Stimulated activated CD4-positive, alpha-beta T cell treated with anti-CD3 and anti-CD28 coated beads, Interleukin-1b, Interleukin-23, amount 100 ng/mL, for 1 hour (primary cell): ENCODE measurements at places on chromosomes 4 and X.

GRCh38 chrX:7347465-7347864, 199.5 kb upstream of the PUDP start:
- DNase-seq, result no peak

DNA sequence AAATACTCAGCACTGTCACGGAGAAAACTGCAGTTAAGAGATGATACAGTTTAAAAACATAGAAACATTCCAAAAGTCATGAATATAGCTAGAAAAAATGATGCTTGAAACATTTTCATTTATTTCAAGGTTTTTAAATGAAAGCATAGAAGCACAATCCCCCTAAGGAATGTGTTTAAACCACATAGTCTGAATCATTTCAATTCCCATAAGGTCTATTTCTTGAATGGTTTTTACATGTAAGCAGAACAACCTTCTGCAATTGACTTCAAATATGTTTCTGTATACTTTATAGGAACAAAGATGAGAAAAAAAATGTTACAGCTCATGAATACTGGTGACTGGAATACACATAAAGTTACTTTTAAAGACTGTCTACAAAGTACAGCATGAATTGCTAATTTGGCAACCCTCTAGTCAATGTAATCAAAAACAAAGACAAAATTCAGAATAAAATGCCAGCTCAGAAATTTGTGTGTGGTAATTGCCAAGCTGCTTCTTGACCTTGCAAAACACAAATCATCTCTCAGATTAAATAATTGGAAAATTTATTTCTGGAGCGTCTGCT, 886.4 kb upstream of the ADGRL3 start:
- no peak for DNase-seq

- no peak for DNase-seq
Measured at GRCh38 chrX:153685751-153686696, 1.7 kb upstream of the SLC6A8 start.

GRCh38 chr4:120796271-120796670, 126.3 kb downstream of the PRDM5 start:
- DNase-seq, result no peak

DNA sequence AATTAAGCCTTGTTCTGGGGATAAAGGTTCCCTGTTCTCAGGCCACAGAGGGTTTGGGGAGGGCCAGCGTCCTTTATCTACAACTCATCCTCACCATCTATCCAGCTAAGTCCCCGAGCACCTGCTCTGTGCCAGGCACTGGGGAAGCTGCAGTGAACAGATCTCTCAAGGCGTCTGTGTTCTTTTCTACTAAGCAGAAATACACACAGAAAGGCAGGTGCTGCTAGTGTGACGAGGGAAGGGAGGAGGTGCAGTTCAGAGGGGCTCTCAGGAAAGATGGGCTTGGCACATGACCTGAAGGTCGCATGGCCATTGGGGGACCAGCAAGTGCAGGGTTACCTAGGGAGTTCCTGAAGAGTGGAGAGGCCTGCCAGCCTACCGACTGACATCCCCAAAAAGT, 352.2 kb downstream of the NR3C2 start:
- DNase-seq, result no peak
